M059J (cell line): ENCODE measurements at places on chromosomes 6 and 20.

GRCh38 chr20:44572551-44573500 lies 9.6 kb upstream of the PKIG start:
- peak; percentile 97 for DNase-seq

DNA sequence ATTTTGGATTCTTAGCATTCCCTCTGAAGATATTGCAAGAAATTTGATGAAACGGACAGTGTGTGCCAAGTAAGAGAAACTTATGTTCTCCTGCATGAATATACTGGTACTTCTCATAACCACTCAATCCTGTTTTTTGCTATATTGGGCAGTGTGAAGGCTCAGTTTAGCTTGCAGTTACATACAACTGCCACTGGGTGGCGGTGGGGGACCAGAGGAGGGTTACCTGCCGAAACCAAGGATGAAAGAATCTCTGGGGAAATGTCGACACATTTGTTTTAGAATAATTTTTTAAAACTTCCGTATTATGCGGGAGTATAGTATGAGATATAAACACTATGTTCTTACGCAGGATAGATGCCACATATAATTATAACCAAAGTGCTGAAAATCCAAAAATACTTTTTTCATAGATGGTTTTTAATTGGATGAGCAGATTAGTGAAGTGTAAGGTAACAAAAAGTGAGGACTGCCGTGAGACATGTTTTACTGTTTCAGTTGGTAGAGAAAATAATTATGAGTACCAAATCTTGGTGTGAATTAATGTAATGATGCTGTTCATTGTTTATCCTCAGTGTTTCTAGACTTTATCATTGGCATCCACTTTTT lies 9.7 kb downstream of the TRMT11 start:
- peak; percentile 75 for DNase-seq

DNA sequence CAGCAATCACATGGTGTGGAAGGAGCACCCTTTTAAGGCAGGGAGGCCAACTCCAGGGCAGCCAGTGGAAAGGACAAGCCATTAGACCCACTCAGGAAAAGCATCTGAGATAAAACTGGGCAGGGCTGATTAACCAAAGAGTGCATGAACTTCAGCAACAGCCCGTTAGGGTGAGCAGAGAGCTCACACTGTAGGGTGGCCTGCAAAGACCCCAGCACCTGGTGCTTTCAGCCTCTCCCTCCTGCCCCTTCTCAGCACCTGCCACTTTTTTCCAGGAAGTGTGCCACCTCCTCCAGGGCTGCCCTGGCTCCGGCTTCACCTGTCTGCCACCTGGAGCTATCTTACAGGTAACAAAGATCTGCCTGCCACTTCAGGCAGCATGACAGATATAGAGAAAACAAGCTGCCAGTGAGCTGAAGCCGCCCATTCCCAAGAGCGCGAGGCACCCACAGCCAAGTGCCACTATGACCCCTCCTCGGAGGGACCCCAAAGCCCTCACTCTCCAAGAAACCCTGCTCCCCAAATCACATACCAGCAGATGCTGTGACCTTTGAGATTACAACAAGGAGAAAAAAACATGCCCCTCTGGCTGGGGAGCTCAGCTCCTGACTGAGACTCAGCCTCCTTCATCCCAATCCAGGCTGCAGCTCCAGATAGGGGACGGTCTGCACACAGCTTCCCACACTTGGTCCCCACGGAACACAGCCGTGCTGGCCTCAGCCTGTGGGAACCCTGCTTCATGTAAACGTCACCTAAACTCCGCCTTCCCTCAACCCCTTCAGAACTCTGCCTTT lies 71.2 kb downstream of the ABHD12 start:
- DNase-seq, result no peak

- no peak for DNase-seq
These were observed 42.4 kb upstream of the EPB41L1 start for GRCh38 chr20:36112112-36112511.

GRCh38 chr20:3658716-3659491 lies 4.3 kb downstream of the GFRA4 start:
- DNase-seq, result peak; percentile 33

- DNase-seq, result no peak
These were observed 25.0 kb downstream of the KCNK15 start for GRCh38 chr20:44770484-44771171.

DNA sequence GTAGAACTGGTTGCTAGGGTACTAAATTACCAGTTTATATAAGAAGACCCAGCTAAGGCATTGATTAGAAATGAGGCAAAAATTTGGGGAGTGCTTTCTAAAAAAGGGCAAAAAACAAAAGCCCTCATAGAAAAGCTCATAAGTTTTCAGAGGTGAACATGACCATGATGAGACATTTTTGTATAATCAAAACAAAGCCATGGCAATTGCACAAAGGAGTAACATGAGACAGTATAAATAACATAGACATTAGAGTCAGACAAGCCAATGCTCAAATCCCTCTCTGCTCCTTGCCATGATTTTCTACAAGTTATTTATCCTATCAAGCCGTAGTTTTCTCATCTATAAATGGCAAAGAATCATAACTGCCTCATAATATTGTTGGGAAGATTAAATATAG lies 112.2 kb upstream of the ADTRP start:
- DNase-seq, result peak; percentile 7

GRCh38 chr6:167825332-167826229 lies 1.1 kb upstream of the AFDN start:
- peak; percentile 51 for DNase-seq

DNA sequence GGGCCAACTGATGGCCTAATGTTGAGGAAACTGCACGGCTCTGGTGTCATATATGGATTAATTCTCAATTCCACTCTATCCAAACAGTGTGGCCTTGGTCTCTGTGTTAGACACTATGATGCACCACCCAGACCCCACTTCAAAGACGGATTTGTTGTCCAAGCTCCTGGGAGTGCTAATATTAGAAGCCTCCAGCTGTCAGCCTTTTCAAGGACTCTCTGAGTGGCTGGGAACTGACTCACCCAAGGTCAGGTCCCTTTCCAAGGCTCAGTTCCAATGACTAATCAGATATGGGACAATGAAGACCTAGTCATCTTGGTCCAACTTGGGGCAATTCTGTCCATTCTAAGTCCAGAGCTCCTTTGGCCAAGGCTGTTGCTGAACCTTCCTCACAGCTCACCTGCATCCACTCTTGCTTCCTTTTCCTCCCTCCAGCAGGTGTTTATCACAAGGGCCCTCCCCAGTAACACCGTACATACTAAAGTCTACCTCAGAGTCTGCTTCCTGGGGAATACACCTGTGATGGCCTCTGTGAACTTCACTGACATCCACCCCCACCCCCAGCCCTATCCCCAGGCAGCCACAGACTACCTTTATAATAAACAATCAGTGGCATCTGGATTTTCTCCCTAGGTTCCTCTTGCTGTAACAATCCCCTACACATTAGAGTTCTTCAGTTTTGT lies 7.2 kb upstream of the IL20RA start:
- peak; percentile 42 for DNase-seq

GRCh38 chr6:134531188-134531551 lies 213.3 kb upstream of the SGK1 start:
- no peak for DNase-seq
